ACHN (cell line): ENCODE measurements at places on chromosomes 1 and 21.

- DNase-seq: no peak
These were observed 41.9 kb upstream of the EPS8L3 start for GRCh38 chr1:109805486-109806165.

DNA sequence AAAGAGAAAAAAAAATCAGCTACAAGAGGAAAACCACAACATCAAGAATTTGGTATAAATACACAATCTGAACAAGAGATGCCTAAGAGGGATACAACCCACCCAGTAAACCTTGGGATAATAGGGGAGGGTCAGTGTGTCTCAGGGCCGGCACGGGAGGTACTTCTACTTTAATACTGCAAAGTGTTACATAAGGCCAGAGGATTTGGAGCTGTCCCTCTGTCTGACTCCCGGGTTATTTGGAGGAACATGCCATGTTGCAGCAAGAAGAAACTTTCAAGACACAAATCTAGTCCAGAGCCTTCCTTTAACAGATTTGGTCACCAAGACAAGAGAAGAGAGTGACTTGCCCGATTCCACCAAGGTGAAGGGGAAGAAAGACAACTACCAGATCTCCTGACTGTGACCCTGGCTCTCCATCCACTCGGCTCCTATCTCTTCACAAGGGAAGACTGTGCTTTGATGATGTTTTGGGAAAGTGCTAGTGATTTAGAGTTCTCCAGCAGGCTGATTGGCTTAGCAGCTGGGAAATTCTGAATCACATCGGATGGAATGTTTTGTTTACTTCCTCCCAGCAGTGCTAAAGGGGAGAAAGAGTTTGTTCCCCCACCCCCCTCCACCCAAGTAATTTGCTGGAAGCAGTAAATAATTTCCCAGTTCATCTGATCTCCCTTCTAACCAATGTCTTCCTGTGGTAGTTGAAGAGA is 29.3 kb downstream of the SGIP1 start:
- peak; percentile 69 for DNase-seq

GRCh38 chr1:43466403-43466802 is 12.7 kb upstream of the HYI start:
- DNase-seq: no peak

- no peak for DNase-seq
These were observed 94.4 kb downstream of the PRDM16 start for GRCh38 chr1:3163356-3163755.

GRCh38 chr1:69697340-69697739 is 129.6 kb downstream of the LRRC7 start:
- no peak for DNase-seq

DNA sequence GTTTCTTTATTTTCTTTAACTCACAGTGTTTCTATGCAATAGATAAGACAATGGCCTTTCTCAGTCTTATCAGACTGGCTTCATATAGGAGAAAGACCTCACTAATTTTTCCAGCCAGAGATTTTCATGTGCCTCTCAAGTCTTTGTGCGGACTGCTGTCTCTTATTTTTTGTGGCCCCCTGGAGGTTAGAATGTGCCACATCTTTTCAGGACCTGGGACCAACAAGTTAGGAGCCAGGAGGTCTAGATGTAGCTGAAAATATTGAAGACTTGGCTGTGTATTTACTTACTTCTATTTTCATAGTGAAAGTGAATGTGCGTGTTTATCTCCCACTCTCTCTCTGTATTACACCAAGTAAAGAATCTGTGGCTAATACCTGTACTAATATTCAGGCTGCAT is 42.1 kb upstream of the CFHR3 start:
- no peak for DNase-seq

- no peak for DNase-seq
These were observed 144.1 kb upstream of the ERRFI1 start for GRCh38 chr1:8170059-8170835.
